ENCODE measurements at places on chromosomes 6 and 20.

GRCh38 chr6:15458021-15458459 is 204.8 kb downstream of the DTNBP1 start:
- no peaks in the 10 kb centered on the region for H3K36me3 ChIP-seq
- H3K27me3 ChIP-seq, result no peaks in the 10 kb centered on the region
- H3K4me1 ChIP-seq, result peaks cover 45% of the 10 kb centered on the region
- DNase-seq, result no peak
- H3K4me3 ChIP-seq, result no peak overlapping the region

- no peaks in the 10 kb centered on the region for H3K36me3 ChIP-seq
- no peak overlapping the region for H3K4me3 ChIP-seq
- peaks cover 25% of the 10 kb centered on the region for H3K4me1 ChIP-seq
- H3K27ac ChIP-seq, result no peak overlapping the region
- peaks cover 3% of the 10 kb centered on the region for H3K27me3 ChIP-seq
Observed at GRCh38 chr6:157233156-157233555, 90.2 kb downstream of the TMEM242 start.

DNA sequence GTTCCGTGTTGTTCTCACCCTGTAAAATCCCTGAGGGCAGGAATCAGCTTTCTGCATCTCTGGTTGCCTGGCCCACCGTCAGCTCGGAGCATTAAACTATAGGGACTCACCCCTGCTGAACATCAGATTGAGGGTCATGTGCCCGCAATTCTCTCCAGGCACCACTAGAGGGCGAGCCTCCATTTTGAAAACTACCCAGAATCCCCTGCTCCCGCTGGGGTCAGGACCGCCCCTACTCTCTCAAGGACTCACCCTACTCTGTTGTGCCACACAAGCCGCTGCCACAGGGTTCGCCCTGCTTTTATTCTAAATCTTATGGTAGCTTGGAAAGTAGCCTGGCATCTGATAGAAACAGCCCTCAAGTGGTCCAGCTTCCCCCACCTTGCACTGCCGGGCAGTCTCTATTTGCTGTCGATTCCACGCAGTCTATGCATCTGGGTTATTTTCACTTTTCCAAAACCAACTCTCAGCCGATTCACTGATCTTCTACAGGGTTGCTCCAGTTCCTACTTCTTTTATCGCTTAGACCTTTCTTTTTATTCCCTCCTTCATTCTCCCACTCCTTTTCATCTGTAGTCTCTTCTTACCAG is 244.1 kb upstream of the QKI start:
- DNase-seq, result no peak
- no peak overlapping the region for H3K4me3 ChIP-seq
- H3K27me3 ChIP-seq, result peaks cover 2% of the 10 kb centered on the region

GRCh38 chr6:133262804-133263203 is 21.6 kb downstream of the EYA4 start:
- no peak overlapping the region for H3K4me3 ChIP-seq
- no peak overlapping the region for H3K27ac ChIP-seq
- no peak for DNase-seq

All from suprapubic skin (tissue), 4 donors.